Stomach (tissue), 19 donors: ENCODE measurements at places on chromosomes 11 and 22. TPM values are rescaled to one million over a fixed set of nuclear protein-coding genes. Genes with fewer than 3 reads are reported as not detected.

DNA sequence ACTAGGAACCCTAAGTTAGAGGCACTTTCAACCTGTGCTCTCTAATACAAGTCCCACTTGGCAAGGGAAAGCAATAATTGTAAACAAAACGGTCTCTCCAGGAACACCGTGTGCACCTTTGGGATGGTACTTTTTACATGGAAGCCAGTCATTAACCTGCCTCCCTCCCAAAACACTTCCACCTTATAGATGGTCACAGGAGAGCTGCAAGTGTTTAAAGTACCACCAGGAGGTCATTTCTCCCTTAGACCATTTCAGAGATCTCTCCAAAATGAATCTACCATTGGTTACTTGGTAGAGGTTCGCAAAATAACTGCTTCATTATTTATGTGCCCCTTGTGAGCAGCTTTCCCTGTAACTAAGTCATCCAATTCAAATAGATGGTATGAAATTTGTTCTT, 375.3 kb downstream of the DYNC2H1 start:
- no peak for DNase-seq

- peak; percentile 52 for DNase-seq
These were observed 1.6 kb downstream of the CCND1 start for GRCh38 chr11:69642549-69642912.

- peak; percentile 98 for DNase-seq
These were observed at the start of gene SBF1 for GRCh38 chr22:50474710-50475651. Gene SBF1 (minus strand): TSS chr22:50475035. CDS start chr22:50474840, 195 bp downstream.

GRCh38 chr11:11463405-11463804, 110.4 kb upstream of the CSNK2A3 start:
- DNase-seq, result no peak

DNA sequence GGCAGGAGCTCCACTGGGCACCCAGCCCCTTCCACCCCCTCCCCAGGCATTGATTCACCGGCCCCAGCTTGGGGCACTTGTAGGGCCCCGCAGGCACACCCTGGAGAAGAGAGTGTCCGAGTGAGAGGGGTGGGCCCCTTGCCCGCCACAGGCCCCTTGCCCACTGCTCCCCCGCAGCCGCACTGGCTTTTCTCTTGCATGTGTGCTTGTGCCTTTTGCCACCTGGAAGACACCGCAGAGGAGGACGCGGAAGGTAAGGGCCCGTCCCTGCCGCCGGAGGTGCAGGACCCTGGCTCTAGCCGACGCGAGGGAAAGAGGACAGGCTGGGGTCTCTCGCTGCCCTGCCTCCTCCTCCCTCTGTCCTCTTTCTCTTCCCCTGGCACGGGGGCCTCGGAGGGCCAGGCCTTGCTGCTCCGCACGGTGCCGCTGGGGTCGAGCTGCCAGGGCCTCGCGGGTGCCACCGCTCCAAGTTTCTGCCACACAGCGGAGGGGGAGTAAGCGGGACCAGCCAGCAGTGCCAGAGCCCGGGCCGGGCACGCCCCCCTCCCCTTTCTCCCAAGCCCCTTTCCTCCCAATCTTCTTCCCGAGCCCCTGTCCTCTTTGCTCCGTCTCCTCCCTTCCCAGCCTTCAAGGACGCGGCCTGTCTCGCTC, 9.5 kb downstream of the TNNT3 start:
- no peak for DNase-seq

GRCh38 chr11:111365722-111366559, 13.1 kb downstream of the POU2AF1 start:
- peak; percentile 49 for DNase-seq

The CDKN1C gene
- 99.1 TPM for total RNA-seq

GRCh38 chr11:2298795-2299761, 2.6 kb downstream of the C11orf21 start:
- peak; percentile 48 for DNase-seq

The MMP7 gene
- 2.0 TPM for total RNA-seq

The IFITM10 gene
- total RNA-seq, result 0.72 TPM

The TRPM5 gene
- total RNA-seq, result not detected

DNA sequence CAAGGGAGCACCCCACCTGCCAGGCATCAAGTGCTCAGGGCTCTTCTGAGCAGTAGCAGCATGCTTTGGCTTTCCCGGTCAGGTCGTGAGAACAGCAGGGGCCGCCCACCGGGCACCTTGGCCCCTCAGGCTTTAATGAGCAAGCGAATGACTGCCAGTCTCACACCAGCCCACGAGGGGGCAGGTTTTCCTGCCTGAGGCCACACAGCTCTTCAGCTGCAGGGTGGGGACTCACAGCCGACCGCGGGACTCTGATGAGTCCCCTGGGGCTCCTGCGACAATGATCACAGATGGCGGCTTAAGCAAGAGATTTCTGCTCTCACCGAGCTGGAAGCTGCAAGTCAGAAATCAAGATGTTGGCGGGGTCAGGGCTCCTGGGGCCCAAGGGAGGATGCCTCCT, 14.3 kb upstream of the FGF19 start:
- DNase-seq, result peak; percentile 63

The KCNK4 gene
- not detected for total RNA-seq

The MMP13 gene
- not detected for total RNA-seq

DNA sequence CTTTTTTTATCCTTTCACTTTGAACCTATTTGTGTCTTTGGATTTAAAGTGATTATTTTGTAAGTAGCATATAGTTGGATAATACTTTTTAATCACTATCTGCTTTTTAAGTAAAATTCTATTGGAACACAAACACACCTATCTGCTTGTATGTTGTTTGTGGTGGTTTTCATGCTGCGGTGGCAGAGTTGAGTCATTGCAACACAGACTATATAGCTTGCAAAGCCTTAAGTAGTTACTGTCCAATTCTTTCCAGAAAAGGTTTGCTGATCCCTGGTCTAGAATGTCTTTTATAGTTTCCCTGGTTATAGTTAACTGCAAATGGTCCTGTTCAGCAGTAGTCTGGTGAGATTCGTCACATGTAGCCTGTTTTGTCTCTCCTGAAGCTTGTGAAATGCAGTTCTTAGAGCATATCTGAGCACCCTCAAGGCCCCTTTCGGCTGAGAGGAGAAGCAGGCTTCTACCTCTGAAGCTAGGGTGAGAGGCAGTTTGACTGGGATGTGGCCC, 21.5 kb downstream of the SHANK3 start:
- no peak for DNase-seq

GRCh38 chr11:84887055-84887629, 740.0 kb downstream of the DLG2 start:
- DNase-seq, result no peak

GRCh38 chr11:130580891-130581492, 132.5 kb downstream of the ADAMTS15 start:
- DNase-seq, result no peak

The C11orf16 gene
- not detected for total RNA-seq

DNA sequence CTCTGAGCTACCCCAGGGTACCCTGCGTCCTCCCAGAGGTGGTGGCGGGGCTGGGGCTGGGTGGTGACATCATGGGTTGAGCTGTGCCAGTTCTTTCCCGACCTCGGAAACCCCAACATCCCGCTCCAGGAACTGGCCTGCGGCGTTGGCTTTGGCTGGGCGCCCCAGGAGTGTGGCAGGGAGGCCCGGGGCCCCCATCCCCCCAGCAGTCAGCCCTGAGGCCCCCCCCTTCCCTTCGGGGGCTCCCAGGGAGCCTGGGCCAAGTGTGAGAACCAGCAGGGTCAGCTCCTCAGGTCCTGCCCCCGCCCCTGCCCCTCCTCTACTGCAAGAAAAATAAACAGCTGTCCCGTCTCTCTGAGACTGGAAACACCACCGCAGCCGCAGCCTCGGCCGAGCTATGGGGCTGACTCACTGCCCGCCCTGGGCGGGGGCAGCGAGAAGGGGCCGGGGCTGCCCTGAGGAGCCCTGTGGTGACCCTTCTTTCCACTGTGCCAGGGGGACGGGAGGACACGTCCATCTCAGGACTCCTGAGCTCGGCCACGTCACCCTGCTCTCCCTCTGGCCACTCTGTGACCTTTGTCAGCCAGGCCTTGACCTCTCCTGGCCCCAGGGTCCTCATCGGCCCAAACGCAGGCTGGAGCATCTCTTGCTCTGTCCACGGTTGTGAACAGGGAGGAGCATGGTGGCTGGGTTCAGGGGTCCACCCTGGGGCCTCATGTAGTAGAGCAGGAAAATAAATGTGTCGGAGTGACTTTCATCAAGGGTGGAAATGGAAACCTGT, 73.4 kb downstream of the WNT7B start:
- no peak for DNase-seq

- no peak for DNase-seq
These were observed 12.8 kb downstream of the ZMAT5 start for GRCh38 chr22:29753808-29754657.

DNA sequence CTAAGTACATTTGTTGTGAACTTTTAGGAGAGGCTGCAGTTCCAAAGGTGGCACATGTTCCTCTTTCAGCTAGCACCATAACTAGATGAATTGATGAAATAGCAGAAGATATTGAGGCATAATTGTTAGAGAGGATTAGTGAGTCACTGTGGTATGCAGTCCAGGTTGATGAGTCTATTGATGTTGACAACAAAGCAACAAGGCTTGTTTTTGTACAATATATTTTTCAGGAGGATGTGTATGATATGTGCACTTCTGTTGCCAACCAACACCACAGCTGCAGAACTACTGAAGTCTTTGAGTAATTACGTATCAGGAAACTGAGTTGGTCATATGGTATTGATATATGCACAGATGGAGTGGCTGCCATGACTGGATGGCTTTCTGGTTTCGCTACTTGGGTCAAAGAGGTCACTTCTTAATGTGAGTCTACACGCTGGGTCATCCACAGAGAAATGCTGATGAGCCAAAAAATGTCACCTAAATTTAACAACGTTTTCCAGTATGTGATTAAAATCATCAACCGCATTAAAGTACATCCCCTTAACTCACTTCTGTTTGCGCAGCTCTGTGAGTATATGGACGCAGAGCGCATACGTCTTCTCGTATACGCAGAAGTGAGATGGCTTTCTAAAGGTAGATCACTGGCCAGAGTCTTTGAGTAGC, 261.3 kb upstream of the ANO5 start:
- no peak for DNase-seq

DNA sequence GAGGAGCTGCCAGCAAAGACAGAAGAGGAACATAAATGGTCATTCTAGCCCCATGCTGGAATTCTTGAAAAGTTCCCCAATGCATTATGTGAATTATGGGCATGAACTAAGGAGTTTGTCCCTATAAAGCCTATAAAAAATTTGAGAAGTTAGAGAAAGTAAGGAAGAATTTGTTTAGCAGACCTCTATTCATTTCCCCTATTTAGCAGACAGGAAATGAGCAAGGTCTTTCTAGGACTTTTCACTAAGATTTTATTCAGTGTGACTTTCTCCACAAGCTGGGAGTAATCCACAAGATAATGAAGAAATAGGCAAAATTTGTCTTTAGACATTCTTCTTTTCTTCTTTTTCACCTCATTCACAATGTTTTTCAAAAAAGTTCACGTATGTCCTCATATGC, 20.0 kb downstream of the PRRG4 start:
- DNase-seq, result no peak

The DPP3 gene
- total RNA-seq, result 29.6 TPM

- DNase-seq, result no peak
These were observed 157.0 kb downstream of the SHANK2 start for GRCh38 chr11:71095294-71095850.

The CARD18 gene
- not detected for total RNA-seq

- no peak for DNase-seq
These were observed 19.5 kb upstream of the SCGB1A1 start for GRCh38 chr11:62399172-62399877.

The OR10D3 gene
- total RNA-seq, result not detected

GRCh38 chr11:38009932-38010331, 1411.9 kb upstream of the RAG2 start:
- no peak for DNase-seq

The HEPN1 gene
- not detected for total RNA-seq

DNA sequence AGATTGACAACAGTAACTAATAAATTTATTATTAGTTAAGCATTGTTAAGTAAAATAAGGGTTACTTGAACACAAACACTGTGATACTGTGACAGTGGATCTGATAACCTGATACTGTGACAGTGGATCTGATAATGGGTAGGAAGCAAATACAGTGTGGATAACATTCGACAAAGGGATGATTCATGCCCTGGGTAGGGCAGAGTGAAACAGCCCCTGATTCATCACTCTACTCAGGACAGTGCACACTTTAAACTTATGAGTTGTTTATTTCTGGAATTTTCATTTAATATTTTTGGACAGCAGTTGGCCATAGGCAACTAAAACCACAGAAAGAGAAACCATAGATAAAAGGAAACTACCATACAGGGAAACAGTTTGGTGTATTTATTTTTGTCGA, 60.8 kb upstream of the CTSC start:
- no peak for DNase-seq

DNA sequence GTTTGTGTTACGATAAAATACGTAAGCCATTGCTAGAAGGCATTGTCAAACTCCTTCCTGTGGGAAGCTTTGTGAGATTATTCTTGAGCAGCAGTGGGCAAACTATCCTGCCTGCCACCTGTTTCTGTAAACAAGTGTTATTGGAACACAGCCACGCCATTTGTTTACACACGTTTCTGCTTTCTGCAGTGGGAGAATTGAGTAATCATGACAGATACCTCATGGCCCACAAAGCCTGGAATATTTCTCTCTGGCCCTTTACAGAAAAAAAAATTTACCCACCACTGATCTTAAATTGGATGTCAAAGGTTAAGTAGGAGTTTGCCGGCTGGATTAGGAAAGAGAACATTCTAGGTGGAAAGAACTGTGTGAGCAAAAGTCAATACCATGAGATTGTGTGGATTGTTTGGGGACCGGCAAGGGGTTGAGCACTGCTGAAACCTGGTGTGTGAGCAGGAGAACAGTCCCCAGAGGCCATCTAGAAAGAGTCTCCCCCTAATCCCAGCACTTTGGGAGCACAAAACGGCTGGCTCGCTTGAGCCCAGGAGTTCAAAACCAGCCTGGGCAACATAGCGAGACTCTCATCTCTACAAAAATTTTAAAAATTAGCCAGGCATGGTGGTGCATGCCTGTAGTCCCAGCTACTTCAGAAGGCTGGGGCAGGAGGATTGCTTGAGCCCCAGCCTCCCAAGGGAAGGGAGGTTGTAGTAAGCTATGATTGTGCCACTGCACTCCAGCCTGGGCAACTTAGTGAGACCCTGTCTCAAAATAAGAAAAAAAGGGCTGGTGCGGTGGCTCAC, 6.0 kb upstream of the PLA2G6 start:
- peak; percentile 66 for DNase-seq

DNA sequence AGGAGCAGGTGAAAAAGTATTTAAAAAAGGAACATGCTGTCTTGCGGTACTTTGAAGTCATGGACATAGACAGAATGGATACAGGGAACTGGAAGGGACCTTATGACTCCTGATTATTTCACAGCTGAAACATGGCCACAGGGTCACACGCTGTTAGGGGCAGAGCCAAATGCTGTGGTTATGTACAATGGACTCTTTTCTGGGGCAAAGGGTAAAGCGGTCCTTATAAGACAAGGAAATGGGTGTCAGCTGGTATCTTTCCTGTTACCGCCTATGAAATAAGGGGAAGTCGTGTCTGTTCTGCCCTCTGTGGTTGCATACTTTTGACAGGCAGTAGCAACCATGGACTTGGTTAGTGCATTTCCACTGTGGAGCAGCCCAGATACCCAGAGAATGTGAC, 12.8 kb upstream of the ST14 start:
- no peak for DNase-seq

DNA sequence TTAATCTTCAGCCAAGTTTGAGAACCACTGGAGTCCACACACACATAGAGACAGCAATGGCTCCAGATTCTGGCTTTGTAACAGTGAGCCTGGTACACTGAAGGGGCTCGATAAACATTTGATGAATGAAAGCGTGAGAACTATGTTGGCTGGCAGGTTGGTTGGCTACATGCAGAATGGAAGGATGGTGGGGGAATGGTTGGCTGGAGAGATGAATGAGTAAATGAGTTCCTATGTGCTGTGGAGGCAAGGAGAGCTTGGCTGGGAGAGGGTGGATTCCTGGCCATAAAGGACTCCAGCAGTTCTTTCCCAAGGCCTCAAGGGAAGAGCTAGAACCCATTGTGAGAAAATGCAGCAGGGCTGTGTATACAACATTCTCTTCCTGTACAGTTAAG, 168.0 kb upstream of the NECTIN1 start:
- DNase-seq, result no peak
